ENCODE measurements at places on chromosomes 4 and X. TPM values are rescaled to one million over a fixed set of nuclear protein-coding genes. Genes with fewer than 3 reads are reported as not detected.

DNA sequence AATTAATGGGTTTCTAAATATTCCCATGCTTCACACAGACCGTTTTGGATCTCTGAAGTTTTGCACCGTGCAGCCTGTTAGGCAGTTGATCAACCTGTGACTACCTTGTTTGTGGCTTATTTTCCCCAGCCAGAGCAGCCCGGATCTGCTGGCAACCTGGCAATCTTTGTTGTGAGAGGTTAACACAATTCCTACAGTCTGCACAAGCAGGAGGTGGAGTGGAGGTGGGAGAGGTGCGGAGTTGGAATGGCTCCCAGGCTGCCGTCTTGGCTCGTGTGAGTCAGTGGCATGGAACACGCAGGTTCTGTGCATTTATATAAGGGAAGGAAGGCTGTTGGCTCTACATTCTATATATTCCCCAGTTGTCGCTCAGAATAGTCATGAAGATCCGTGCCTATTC lies 70.9 kb upstream of the STOX2 start:
- DNase-seq: no peak

DNA sequence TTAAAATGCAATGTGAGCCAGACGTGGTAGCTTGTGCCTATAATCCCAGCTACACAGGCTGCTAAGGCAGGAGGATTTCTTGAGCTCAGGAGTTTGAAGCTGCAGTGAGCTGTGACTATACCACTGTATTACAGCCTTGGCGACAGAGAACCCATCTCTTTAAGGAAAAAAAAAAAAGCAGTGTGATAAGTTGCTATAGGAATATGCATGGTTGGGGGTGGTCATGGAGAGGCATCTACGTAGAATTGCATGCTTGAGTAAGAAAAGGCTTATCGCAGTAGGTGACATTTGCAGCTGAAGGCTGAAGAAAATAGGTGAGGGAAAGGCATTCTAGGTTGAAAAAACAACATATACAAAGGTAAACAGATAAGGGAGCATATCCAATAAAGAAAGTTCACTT lies 4.1 kb downstream of the DIAPH2 start:
- no peak for DNase-seq

Gene STOX2
- total RNA-seq: not detected

DNA sequence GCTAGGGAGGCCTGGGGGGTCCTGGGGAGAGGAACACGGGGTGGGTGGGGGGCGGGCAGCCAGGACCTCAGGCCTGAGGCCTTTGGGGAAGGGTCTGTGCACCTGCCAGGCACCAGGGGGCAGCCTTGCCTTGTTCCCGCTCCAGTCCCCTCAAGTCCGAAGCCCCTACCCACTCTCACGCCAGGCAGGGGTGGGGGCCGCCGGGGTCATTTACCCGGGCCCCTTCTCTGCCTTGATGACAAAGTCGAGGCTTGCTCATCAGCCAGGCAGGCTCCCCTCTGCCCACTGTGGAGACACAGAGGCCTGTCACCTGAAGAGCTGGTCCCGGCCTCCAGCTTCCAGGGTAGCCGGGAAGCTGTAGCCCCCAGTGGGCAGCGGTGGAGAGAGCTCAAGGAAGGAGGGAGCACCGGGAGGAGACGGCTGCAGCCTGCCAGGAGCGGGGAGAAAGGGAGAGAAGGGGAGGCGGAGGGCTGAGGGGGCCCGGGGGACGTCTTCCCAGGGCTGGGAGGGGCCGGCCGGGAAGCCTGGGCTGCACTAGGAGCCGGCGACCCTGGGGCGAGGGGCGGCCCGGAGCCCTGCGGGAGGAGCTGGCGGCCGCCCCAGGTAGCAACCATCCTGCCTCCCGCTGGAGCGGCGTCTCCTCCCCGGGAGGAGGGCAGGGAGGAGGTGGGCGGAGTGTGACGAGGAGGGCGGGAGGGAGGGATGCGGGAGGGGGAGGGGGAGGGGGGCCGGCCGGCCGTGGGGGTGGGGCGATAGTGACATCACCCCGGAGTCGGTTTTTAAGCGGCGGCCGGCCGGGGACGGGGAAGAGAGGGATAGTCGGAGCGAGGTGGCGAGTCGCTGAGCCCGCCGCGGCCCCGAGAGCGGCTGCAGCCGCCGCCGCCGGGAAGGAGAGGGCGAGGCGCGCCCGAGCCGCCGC lies at the start of gene SLC6A8:
TSS of gene SLC6A8 (plus strand) at position 806 of the 919 bp plus-strand sequence. CDS start 649 bp downstream, outside the sequence.
- DNase-seq: no peak

GRCh38 chr4:106930522-106930921 lies 105.6 kb downstream of the DKK2 start:
- DNase-seq: no peak

Gene CRMP1
- total RNA-seq: not detected

- DNase-seq: no peak
Measured at GRCh38 chr4:95267081-95267480, 281.7 kb downstream of the UNC5C start.

DNA sequence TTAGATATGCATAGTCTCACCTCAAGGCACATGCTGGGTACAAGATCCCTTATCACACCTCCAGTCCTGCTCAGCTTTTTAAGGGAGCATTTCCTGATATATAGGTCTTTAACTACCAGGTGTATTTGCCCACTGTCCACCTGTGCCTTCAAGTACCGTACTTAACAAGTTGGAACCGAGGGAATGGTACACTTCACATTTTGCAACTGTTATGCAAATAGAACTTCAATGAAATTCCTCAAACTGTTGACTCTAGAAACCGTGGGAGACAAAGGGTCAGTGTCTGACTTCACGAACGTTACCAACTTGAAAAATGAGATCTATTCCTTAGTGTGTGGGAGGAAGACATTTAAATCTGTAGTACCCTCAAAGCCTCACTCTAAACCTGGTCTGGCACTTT lies 5.2 kb downstream of the TRIM2 start:
- DNase-seq: no peak

Gene ENPEP
- not detected for total RNA-seq

Gene CHRDL1
- 0.09 TPM for total RNA-seq

DNA sequence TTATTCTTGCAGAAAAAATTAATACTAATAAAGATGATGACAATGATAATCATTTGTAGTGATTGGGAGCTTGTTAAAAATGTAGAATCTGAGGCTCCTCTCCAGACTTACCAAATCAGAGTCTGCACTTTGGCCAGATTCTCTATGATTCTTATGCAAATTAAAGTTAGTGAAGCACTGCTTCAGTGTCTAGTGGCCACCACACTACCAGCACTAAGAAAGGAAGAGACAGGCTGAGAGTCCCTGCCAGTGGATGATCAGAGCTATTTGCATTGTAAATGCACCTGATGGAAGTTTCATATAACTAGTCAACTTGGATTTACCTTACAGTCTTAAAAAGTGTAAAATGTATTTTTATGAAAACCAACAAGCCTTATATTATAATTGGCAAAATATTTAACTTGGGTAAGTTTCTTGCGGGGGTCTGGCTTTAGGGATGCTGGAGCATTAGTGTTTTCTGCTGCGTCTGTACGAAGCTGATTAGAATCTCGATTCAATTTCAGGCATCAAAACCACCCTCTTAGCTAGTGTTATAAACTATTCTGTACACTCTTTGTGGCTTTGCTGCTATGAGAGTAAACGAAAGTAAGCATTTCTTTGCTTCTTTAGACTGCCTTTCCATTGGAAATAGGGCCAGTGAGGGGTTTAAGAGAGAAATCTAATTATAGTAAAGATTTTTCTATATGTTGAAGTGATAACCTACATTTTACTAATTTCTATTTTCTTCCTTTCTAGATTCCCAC lies 114.1 kb downstream of the TLL1 start:
- no peak for DNase-seq

DNA sequence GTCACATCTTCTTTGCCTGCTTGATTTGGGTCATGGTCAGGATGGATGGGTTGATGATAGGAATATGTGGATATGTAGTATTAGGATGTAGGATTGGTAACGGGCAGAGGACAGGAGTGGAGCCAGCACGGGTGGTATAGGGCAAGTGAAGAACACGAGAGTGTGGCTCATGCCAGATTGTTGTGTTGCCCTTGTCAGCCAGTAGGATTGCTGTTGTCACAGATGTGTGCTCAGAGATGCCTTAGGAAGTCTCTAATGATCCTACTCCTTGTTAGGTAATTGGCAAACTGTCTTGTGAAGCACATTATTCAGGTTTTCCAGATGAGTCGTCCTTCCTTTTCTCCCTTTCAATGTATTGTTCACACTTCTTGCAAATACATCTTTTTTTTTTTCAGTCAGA lies 5.5 kb downstream of the ATP10D start:
- no peak for DNase-seq

Gene CCKAR
- total RNA-seq: not detected

Gene PCSK1N
- 9.1 TPM for total RNA-seq

DNA sequence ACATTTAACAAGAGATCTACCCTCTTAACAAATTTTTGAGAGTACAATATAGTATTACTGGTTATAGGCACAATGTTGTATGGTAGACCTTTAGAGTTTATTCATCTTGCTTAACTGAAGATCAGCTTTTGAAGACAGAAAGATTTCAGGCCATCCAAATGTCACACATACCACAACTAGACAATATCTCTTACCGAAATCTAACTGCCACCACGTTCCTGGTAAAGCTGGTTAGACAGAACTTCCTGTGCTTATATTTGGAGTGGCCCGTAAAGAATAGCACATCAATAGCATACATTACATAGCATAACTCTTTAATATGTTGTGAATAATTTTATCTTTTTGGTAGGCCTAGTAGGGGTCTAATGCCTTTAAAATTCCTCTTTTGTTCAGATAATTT lies 29.8 kb upstream of the ARHGEF6 start:
- DNase-seq: no peak

GRCh38 chr4:120452536-120452935 lies 385.9 kb upstream of the MAD2L1 start:
- DNase-seq: no peak

DNA sequence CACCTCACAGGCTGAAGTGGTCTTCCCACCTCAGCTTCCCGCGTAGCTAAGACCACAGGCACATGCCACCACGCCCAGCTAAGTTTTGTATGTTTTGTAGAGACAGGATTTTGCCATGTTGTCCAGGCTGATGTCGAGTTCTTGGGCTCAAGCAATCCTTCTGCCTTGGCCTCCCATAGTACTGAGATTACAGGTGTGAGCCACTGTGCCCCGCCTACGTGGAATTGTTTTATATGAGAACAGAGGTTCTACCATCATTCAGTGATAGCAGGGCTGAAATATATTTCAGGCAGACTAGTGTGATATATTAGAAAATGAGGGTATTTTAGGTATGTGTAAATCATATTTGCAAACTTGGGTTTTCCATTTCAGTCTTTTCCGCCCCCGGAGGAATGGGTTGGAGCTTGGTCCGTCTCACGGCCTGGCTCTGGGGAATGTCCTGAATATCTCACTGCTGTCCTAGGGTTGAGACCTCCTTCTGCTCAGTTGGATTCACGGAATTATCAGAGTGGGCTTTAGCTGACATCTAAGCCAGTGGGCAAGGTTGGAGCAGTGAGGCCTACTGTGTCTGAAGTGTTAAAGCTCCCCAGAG lies 19.9 kb downstream of the NSD2 start:
- DNase-seq: no peak

GRCh38 chr4:13399257-13399656 lies 84.9 kb downstream of the RAB28 start:
- DNase-seq: no peak

DNA sequence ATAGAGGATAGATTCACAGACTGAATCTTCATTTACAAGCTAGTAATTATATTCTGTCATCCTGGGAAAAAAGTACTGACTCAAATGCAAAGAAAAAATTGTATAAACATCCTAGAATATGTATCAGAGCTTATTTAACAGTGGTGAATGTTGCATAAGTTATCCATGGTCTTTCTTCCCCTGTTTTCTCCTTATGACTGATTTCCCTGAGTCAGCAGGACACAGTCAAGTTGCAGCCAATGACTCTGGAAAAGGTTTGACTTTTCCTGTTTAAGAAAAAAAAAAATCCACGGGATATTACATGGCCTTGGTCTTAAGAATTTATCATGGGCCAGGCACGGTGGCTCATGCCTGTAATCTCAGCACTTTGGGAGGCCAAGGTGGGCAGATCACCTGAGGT lies 36.5 kb downstream of the INPP4B start:
- DNase-seq: no peak

- DNase-seq: no peak
Measured at GRCh38 chr4:98602270-98602669, 56.1 kb downstream of the TSPAN5 start.

Gene ASB12
- not detected for total RNA-seq

DNA sequence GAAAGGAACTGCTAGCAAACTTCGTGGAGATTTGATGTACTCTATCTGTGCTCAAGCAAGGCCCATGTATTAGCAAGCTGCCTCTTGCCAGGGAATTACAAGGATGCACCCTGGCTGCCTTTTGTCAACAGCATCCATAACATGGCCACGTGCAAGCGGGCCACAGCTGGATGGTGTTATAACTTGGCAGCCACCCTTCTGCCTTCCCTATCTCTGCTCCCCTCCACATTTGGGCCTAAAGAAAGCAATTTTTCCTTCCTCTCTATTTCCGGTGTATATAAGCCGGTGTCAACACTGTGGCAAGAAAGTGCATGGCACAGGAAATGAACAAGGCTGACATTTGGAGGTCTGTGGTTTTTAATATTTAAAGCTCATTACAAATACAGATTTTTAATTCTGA lies 94.8 kb downstream of the CLNK start:
- no peak for DNase-seq

Gene MAB21L2
- not detected for total RNA-seq

GRCh38 chrX:11784543-11784942 lies 26.5 kb downstream of the MSL3 start:
- no peak for DNase-seq

GRCh38 chr4:156829201-156829873 lies 142.3 kb downstream of the PDGFC start:
- no peak for DNase-seq

- DNase-seq: no peak
Measured at GRCh38 chr4:42280327-42281095, 116.8 kb upstream of the SHISA3 start.

DNA sequence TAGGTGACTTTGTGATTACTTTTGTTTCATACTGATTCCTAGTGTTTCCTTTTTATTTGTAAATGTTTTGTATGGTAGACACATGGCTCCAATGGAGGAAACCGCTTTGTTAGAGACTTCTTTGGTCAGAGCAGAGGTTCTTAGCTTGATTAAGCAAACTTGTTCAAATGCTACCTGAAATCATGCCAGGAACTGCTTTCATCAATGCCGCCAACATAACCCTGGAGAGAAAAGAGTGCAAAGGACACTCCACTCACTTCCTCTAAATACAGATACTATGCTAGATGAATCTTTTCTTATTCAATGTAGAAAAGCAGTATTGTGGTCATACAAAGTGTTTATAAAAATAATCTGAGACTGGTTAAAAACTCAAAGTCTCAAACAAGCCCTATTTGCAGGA lies 25.7 kb upstream of the COX7B2 start:
- no peak for DNase-seq

GRCh38 chrX:132612821-132613564 lies 124.2 kb upstream of the MBNL3 start:
- peak; percentile 33 for DNase-seq

Gene CFAP99
- not detected for total RNA-seq

Gene GLOD5
- total RNA-seq: not detected

GRCh38 chrX:147217334-147217733 lies 402.8 kb upstream of the CXorf51A start:
- no peak for DNase-seq

- no peak for DNase-seq
Measured at GRCh38 chr4:1115528-1116293, 2.3 kb upstream of the RNF212 start.

- DNase-seq: no peak
Measured at GRCh38 chr4:38757945-38758600, 24.7 kb downstream of the TLR10 start.

- DNase-seq: no peak
Measured at GRCh38 chrX:1202251-1202650, 10.2 kb downstream of the CRLF2 start.

GRCh38 chrX:151458824-151459223 lies 61.8 kb downstream of the VMA21 start:
- DNase-seq: no peak
